ENCODE measurements at places on chromosomes 7 and 10.

GRCh38 chr7:4745971-4746919 lies 29.2 kb upstream of the AP5Z1 start:
- no peak for DNase-seq

GRCh38 chr7:52925332-52925731 lies 110.1 kb upstream of the POM121L12 start:
- no peak for DNase-seq

DNA sequence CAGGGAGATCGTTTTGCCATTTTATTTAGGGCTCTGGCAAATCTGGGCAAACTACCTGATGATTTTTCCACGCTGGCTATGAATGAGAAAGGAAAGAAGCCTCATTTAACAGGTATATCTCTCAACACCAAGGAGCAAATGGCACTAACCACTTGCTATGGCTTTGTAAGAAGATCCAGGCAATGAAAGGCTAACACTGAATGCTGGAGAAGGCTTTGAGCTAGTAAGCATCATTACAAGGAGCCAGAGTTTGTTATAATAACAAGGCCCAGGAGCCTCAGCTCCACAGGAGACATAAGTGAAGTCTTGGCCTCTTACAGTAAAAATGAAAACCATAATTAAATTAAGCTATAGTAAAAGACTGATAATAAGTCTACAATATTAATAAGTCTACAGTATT lies 123.1 kb downstream of the CNOT4 start:
- no peak for DNase-seq

- DNase-seq, result no peak
These were observed 183.5 kb downstream of the RNF133 start for GRCh38 chr7:122515404-122515803.

GRCh38 chr7:31371621-31372020 lies 31.1 kb upstream of the NEUROD6 start:
- DNase-seq, result no peak

- DNase-seq, result no peak
These were observed 219.0 kb downstream of the PTEN start for GRCh38 chr10:88082391-88082790.

GRCh38 chr7:140060243-140060630 lies 2.5 kb downstream of the PARP12 start:
- no peak for DNase-seq
